ENCODE measurements at places on chromosomes 1 and 21.

DNA sequence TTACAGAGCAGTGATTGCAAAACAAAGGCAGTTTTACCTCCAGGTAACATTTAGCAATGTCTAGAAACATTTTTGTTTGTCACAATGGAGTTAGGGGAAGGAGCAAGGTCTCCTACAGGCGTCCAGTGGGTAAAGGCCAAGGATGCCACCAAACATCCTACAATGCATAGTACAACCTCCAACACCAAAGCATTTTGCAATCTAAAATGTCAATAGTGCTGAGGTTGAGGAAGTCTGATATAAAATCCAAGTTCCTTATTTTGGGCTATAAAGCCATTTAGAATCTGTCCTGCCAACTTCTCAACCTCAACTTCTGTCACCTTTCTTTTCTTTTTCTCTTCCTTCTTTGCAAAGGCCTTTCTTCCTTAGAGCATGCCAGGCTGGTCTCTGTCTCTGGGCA is 111.2 kb downstream of the FASLG start:
- DNase-seq: no peak

- peak; percentile 69 for DNase-seq
Measured at GRCh38 chr1:64505232-64505943, 35.5 kb downstream of the CACHD1 start.

GRCh38 chr1:21537932-21538630 is 28.9 kb downstream of the ALPL start:
- peak; percentile 26 for DNase-seq

DNA sequence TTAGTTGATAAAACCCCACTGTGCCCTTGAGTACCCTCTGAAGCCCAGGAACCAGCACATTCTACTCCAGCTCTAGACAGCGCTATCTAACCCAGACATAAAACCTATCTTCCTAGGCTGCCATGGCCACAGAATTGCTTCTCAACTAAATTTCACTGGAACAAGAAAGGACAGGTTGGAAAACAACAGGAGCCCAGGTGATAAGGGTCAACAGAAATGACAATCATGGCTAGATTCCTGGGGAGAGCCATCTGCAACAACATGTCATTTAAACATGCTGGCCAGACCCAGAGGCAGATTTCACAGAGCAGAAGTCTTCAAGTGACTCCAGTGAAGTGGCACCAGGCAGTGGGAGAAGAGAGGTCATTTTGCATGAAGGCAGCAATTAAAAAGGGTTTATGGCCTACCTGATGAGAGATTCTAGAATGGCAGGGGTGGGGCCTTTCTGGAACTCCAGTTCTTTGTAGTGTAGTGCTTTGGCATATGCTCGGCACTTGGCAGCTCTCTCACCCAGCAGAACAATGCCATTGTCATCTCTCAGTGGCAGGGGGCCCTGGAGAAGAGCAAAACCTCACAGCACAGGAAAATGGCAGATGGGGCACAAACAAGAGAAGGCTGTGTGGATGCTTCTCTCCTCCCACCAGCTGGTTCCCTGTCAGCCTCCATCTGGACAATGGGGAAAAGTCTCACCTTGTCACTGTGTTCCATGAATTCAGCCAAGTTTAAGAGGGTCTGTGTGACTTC is 9.9 kb downstream of the ANGPTL7 start:
- no peak for DNase-seq

DNA sequence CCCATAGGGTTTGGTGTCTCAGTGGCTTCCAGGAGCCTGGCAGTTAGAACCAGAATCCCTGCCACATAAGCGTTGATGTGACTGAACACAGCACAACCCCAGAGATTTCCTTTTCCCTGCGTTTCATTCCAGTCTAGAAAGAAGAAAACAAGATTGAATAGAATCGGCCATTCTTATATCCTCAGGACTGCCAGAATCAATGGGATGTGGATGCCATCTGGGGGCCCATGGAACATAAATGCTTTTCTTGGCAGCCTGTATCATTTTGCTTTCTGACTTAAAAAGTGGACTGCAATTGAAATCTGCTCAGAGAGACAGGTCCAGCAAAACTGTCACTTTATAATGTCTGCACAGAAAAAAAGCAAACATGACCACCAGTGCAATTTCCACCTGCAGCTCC is 80.3 kb downstream of the DISC1 start:
- DNase-seq: no peak

DNA sequence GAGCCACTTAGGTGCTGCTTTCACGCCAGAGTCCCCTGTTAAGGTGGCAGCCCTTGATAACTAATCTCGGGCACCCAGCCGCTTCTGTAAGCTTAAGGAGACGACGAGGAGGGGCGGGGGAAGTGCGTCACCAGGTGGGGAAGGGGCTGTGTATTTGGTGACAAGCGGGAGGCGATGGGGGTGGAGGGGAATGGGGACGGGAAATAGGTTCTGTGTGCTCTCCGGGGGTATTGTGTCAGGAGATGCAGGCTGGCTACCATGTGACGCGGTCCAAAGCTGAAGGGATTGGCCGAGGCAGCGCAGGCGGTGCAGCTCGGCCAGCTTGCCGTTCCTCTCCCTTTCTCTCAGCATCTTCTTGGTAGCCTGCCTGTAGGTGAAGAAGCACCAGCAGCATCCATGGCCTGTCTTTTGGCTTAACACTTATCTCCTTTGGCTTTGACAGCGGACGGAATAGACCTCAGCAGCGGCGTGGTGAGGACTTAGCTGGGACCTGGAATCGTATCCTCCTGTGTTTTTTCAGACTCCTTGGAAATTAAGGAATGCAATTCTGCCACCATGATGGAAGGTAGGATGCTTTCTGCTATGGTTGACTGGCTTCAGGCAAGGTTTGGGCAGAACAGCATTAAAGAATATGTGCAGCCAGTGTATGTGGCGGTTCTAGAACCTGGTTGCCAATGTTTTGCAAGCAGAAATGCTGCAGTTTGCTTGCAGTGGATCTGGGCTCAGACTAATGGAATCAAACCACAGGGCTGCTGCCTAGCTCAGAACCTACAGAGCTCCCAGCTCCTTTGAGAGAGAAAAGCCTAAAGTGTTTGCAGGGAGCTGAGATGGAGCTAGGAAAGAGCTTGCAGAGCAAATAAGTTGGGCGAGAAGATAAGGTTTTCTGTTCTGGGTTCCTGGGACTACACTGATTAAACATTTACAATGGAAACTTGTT is at the start of gene SGIP1:
Gene SGIP1 (plus strand): TSS at position 350 of the 937 bp plus-strand sequence. CDS start 206 bp downstream, at position 556.
- peak; percentile 42 for DNase-seq

GRCh38 chr1:41474490-41475271 is 9.8 kb downstream of the EDN2 start:
- peak; percentile 49 for DNase-seq

GRCh38 chr1:196689001-196689400 is 37.2 kb downstream of the CFH start:
- no peak for DNase-seq

- DNase-seq: peak; percentile 61
Measured at GRCh38 chr1:160219062-160219929, 14.1 kb downstream of the PEA15 start.

GRCh38 chr21:36757196-36757595 is 58.3 kb downstream of the SIM2 start:
- DNase-seq: no peak

GRCh38 chr1:197924516-197925123 is 7.4 kb downstream of the LHX9 start:
- DNase-seq: peak; percentile 46

DNA sequence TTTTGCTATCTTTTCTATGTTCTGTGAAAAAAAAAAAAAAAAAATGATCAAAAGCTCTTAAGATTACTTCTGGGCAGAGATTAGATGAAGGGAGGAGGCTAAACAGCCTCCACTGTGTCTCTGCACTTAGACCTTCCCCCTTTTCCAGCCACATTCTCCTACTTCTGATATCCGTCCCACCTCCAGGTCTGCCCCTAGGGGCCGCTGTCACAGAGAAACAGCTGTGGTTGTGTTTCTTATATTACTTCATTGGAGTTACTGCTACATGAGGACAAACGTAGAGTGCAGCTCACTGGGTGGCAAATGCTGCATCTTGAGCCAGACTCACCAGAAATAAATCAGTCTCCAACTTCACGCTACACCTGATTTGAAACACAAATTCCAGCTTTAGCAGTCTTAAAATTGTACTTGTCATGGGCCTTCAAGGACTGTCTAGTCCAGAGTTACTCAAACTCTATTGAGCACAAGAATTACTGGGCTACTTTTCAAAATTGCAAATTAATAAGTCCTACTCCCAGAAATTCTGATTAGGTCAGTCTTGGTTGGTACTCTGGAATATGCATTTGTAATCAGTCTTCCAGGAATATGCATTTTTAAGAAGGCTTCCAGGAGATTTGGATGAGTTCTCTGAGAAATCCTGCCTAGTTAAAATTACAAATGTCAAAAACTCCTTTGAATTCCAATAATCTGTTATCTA is 125.2 kb upstream of the PTBP2 start:
- peak; percentile 24 for DNase-seq

DNA sequence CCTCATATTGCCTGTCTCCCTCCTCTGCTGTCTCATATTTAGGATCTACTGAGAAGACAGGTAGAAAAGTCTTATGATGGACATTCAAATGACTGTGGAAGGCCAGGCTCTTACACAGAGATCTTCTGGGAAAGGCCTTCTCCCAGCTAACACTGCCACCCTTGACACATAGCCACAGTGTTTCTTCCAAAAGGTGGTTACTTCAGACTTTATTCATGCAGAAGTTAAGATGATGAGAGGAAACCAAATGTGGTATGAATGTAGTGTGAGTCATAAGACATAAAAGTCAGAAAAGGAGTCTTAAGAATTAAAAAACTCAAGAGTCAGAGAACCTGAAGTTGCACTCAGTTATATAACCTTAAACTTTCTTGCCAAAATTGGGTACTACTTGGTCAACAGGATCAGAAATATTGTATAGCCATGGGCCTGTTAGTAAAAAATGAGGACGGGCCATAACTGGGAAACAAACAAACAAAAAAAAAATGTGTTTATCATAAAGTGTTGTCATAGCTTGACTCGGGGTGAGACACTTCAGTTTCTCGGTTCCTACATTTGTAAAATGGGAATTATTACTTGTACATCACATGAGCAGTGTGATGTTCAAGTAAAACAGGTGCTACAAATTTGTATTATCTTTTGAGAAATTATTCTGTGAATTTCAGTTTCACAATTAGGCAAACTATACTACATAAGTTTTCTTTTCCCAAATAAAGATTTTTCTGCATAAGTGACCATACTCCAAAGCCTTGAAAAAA is 1.2 kb upstream of the DENND1B start:
- DNase-seq: no peak

- peak; percentile 80 for DNase-seq
Measured at GRCh38 chr1:226912587-226913176, 27.4 kb upstream of the COQ8A start.

GRCh38 chr1:147541672-147542568 is 619 bp downstream of the BCL9 start:
- peak; percentile 36 for DNase-seq

DNA sequence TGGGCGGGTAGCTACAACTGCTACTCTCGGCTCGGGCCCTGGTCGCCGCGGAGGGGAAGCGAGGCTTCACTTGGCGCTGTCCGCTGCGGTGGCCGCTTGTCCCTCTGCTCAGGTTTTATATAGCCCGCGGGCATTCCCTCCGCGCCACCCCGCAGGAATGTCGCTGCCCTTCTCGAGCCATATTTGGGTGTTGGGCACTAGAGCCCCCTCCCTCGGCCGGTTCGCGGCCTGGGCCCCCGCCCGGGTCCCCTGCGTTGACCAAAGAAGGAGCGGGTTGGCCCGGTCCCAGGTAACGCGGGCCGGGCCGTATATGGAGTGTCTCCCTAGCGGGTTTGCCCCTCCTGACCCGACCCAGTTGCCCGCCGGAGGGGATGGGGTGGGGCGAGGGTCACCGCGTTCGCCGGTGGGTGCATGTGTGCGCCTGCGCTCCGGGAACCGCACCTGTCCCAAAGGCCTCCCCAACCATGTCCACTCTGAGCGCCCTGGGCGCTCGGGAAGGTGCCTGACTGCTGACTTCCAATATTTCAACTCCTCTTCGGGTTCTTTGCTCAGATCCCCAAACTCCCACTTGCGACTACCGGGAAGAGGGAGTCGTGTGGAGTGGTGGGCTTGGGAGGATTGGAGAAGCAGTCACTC is at the start of gene ACTA1:
Gene ACTA1 (minus strand): TSS at position 90 of the 636 bp plus-strand sequence. CDS start 979 bp downstream, outside the sequence.
- no peak for DNase-seq

GRCh38 chr1:234611225-234611846 is 1.4 kb upstream of the IRF2BP2 start:
- peak; percentile 95 for DNase-seq

- peak; percentile 52 for DNase-seq
Measured at GRCh38 chr1:169487133-169487532, 1.4 kb upstream of the SLC19A2 start.

- DNase-seq: no peak
Measured at GRCh38 chr1:81156887-81157286, 643.8 kb upstream of the ADGRL2 start.

- DNase-seq: no peak
Measured at GRCh38 chr1:91913018-91913417, 27.1 kb upstream of the TGFBR3 start.

GRCh38 chr1:112054510-112054909 is 65.0 kb upstream of the KCND3 start:
- no peak for DNase-seq

- DNase-seq: no peak
Measured at GRCh38 chr1:94858276-94858675, 38.1 kb downstream of the SLC44A3 start.

- DNase-seq: no peak
Measured at GRCh38 chr1:169064103-169064502, 42.4 kb upstream of the ATP1B1 start.

DNA sequence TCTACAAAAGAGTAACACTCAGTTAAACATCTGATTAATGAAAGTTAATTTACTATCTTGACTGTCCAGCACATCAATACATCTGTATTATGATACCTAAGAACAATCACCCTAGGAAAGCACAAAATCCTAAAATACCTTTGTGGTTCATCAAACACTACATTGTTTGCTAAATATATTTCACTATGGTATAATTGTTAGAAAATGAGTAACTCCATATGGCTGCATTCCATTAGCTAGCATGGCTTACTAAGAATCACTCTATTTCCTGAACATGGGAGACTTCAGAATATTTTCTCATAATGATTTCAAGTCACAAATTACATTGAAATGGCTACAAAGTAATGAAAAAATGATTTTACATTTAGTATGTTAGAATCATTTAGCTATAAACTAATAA is 12.5 kb downstream of the TRMT1L start:
- DNase-seq: no peak

DNA sequence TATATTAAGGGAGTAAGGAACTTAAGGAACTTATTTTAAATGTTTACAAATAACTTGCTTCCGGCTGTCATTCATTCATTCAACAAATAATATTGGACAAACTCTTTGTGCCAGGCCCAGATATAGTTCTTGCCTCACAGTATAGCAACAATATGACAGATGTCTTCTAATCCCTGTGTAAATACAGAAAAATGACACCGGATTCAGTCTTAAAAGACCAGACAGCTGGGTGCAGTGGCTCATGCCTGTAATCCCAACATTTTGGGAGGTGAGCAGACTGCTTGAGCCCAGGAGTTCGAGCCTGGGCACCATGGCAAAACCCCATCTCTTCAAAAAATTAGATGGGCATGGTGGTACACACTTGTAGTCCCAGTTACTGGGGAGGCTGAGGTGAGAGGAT is 23.7 kb downstream of the EIF2B3 start:
- no peak for DNase-seq

GRCh38 chr1:209305221-209305954 is 278.1 kb upstream of the CAMK1G start:
- DNase-seq: no peak

- no peak for DNase-seq
Measured at GRCh38 chr1:237387144-237387505, 345.1 kb downstream of the RYR2 start.

Data from small intestine (tissue), 16 donors.